ENCODE measurements at places on chromosomes 16 and 17. TPM values are rescaled to one million over a fixed set of nuclear protein-coding genes. Genes with fewer than 3 reads are reported as not detected.
A peak's percentile ranks its signal among the peaks of the same experiment; 100 is the strongest.

- no peaks in the 10 kb centered on the region for H3K4me1 ChIP-seq
- no peaks in the 10 kb centered on the region for H3K27me3 ChIP-seq
- no peaks in the 10 kb centered on the region for H3K36me3 ChIP-seq
- DNase-seq, result no peak
- H3K27ac ChIP-seq, result no peak overlapping the region
These were observed 8.3 kb upstream of the NOS2 start for GRCh38 chr17:27808628-27809027.

- DNase-seq, result peak; percentile 57
- peaks cover 31% of the 10 kb centered on the region for H3K4me1 ChIP-seq
- no peaks in the 10 kb centered on the region for H3K27me3 ChIP-seq
- no peak within 1 kb of the TSS for H3K4me3 ChIP-seq
- H3K27ac ChIP-seq, result no peak within 1 kb of the TSS
These were observed at the start of gene CHD9NB for GRCh38 chr16:53052519-53053501. CHD9NB (minus strand) TSS chr16:53052897; CDS start chr16:53044158, 8,739 bp downstream.

DNA sequence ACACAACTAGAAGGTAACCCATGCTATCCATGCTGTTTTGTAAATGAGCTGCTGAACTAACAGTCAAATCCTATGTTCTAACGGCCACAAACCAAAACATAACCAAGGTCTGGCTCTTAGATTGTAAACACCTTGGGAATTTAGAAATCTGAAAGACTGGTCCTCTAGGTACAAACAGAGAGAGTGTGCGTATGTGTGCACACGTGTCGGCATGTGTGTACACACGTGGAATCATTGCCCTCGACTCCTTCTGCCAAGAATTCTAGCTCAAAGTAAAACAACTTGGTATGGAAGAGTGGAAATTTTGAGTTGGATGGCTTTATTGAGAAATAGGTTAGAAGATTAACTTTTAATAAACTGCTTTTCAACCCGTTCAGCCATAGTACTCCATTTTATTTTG, 18.1 kb upstream of the GHDC start:
- no peaks in the 10 kb centered on the region for H3K36me3 ChIP-seq
- peak overlapping the region; percentile 67 for H3K27ac ChIP-seq
- peaks cover 20% of the 10 kb centered on the region for H3K4me1 ChIP-seq
- no peaks in the 10 kb centered on the region for H3K27me3 ChIP-seq
- DNase-seq, result peak; percentile 58

GRCh38 chr17:34236281-34236892, 18.7 kb upstream of the CCL2 start:
- H3K27ac ChIP-seq, result no peak overlapping the region
- peaks cover 38% of the 10 kb centered on the region for H3K4me1 ChIP-seq
- H3K36me3 ChIP-seq, result no peaks in the 10 kb centered on the region
- H3K4me3 ChIP-seq, result no peak overlapping the region
- no peaks in the 10 kb centered on the region for H3K27me3 ChIP-seq
- DNase-seq, result no peak

Gene ADAT1
- total RNA-seq, result 36.7 TPM

GRCh38 chr16:22785552-22785951, 28.4 kb upstream of the HS3ST2 start:
- no peak for DNase-seq
- no peak overlapping the region for H3K27ac ChIP-seq
- no peaks in the 10 kb centered on the region for H3K4me1 ChIP-seq
- peaks cover 4% of the 10 kb centered on the region for H3K27me3 ChIP-seq

Gene CCL16
- 0.61 TPM for total RNA-seq

- no peaks in the 10 kb centered on the region for H3K4me1 ChIP-seq
- H3K4me3 ChIP-seq, result no peak overlapping the region
- H3K36me3 ChIP-seq, result no peaks in the 10 kb centered on the region
- DNase-seq, result peak; percentile 54
- H3K27me3 ChIP-seq, result no peaks in the 10 kb centered on the region
- no peak overlapping the region for H3K27ac ChIP-seq
These were observed 219.6 kb upstream of the TNRC6C start for GRCh38 chr17:77738751-77739531.

Gene KRT40
- total RNA-seq, result not detected

DNA sequence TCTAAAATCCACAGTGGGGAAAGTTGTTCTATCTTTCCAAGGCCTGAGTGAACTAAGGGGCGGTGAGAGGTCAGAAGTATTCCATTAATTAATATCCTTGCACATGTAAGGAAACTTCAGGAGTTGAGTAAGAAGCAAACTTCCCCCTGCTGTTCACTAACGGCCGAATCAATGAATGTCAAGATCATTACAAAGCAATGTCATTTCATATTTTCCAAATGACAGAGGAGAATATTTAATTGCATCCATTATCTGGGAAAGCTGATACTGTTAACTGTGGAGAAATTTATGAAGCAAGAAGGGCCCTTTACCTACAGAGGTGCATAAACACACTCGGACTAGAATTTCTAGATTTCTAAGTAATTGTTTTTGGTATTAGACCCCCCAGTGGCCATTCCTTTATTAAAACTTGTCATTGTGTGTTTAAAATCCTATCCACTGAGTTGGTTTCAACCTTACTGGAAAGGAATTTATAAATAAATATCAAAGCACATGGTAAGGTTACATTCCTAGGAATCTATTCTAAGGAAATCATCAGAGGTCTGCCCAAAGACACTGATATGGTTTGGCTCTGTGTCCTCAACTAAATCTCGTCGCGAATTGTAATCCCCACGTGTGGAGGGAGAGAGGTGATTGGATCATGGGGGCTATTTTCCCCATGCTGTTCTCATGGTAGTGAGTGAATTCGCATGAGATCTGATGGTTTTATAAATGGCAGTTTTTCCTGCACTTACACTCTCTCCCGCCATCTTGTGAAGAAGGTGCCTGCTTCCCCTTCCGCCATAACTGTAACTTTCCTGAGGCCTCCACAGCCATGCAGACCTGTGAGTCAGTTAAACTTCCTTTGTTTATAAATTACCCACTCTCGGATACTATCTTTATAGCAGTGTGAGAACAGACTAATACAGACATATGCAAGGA, 20.4 kb upstream of the SMURF2 start:
- no peaks in the 10 kb centered on the region for H3K27me3 ChIP-seq
- H3K4me1 ChIP-seq, result no peaks in the 10 kb centered on the region
- H3K4me3 ChIP-seq, result no peak overlapping the region

Gene CHST4
- 1.7 TPM for total RNA-seq

Gene SLC16A6
- total RNA-seq, result 2.6 TPM

Gene PRSS33
- not detected for total RNA-seq

DNA sequence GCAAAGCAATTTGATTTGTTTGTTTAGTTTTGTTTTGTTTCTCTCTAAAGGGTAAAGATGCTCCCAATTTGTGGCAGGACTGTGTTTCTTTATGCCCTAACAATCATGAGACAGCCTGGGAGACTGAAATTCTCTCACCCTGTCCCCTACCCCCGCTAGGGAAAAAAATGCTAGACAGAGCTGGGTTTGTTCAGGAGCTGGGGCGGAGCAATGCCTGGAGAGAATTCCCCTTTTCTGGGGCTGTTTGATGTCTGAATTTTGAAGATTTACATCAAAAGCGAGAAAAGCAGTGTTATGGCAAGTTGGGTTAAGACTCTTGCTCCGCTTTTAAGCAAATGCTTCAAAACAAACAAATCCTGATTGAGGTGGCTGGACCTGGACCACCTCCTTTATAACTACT, 8.4 kb downstream of the MAF start:
- no peaks in the 10 kb centered on the region for H3K36me3 ChIP-seq
- no peaks in the 10 kb centered on the region for H3K27me3 ChIP-seq
- H3K4me1 ChIP-seq, result peaks cover 39% of the 10 kb centered on the region
- H3K27ac ChIP-seq, result no peak overlapping the region
- H3K4me3 ChIP-seq, result no peak overlapping the region
- DNase-seq, result no peak

- H3K27me3 ChIP-seq, result peaks cover 3% of the 10 kb centered on the region
- no peaks in the 10 kb centered on the region for H3K4me1 ChIP-seq
- no peak overlapping the region for H3K4me3 ChIP-seq
- no peak for DNase-seq
- no peak overlapping the region for H3K27ac ChIP-seq
These were observed 67.6 kb upstream of the ADAMTS18 start for GRCh38 chr16:77502448-77502847.

- DNase-seq, result no peak
- H3K4me3 ChIP-seq, result no peak overlapping the region
- H3K27me3 ChIP-seq, result no peaks in the 10 kb centered on the region
- H3K36me3 ChIP-seq, result no peaks in the 10 kb centered on the region
These were observed 391.4 kb downstream of the UTP18 start for GRCh38 chr17:51651513-51652298.

DNA sequence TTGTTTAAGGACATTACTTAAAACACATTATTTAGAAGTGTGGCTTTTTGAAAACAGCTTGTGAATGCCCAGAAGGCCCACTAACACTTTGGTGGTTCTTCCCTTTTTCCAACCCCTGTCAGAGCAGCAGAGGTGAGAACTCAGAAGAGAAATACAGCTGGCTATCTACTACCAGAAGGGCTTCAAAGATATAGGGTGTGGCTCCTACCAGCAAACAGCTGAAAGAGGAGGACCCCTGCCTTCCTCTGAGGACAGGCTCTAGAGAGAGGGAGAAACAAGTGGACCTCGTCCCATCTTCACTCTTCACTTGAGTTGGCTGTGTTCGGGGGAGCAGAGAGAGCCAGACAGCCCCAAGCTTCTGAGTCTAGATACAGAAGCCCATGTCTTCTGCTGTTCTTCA, 6.9 kb upstream of the RAPGEFL1 start:
- no peak overlapping the region for H3K27ac ChIP-seq
- DNase-seq, result no peak
- H3K4me3 ChIP-seq, result no peak overlapping the region

Gene KANSL1
- 64.3 TPM for total RNA-seq

DNA sequence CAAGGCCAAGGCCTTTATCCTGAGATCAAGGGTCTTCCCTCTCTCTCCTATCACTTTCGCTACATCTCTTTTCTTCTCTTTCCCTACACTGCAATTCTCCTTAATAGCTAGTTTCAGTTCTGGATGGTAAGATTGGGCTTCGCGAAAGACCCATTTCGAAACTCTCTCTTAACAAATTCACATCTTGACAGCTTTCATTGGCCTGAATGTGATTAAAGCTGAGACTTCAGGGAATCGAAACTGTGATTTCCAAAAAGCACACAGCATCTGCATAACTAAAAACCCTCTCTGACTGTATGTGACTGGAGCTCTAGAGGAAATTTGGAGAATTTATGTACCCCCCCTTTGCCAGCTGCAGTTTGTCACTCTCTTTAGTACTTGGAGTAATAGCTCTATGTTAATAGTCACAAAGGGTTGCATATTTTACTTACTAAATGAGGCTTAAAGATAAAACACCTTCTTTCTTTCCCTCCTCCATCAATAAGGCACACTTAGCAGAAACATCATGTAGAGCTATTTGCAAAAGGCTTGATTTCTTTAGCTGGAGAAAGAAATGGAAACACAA, 105.3 kb upstream of the FAM20A start:
- no peak for DNase-seq
- no peaks in the 10 kb centered on the region for H3K4me1 ChIP-seq
- H3K27ac ChIP-seq, result no peak overlapping the region
- H3K27me3 ChIP-seq, result no peaks in the 10 kb centered on the region

All from adrenal gland (tissue), 19 donors.